ENCODE measurements at places on chromosomes 1 and 21.

DNA sequence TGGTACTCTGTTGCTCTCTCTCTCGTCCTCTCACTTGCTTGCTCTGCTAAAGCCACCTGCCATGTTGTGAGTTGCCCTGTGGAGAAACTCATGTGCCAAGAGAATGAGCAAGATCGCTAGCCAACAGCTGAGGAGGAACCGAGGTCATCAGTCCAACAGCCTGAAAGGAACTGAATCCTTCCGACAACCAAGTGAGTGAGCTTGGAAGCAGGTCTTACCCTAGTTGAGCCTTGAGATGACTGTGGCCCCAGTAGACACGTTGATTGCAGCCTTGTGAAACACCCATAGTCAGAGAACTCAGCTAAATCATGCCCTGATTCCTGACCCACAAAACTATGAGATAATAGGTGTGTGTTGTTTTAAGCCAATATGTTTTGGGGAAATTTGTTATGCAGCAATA is 48.1 kb upstream of the BACH1 start:
- no peak for ATAC-seq

DNA sequence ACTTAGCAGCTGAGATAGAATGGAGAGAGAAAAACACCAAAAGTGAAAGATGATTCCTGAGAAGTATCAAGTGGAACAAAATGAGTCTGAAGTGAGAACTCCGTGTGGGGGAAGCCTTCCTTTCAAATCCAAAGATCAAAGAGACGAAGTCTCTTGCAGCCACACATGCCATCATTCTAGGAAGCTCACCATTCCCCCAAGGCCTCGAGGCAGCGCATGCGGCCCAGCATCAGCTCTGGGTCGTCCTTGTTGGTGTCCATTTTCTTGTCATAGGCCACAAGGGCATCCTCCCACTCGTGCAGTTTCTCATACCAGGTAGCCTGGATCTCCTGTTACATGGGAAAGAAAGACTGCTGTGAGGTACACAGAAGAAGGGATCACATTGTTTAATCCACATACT is 32.2 kb upstream of the ANGPTL7 start:
- ATAC-seq, result no peak

GRCh38 chr1:52127181-52128180 is 14.4 kb upstream of the ZFYVE9 start:
- peak; percentile 99 for ATAC-seq

- ATAC-seq, result no peak
Measured at GRCh38 chr21:42758721-42759593, 105.5 kb downstream of the PDE9A start.

DNA sequence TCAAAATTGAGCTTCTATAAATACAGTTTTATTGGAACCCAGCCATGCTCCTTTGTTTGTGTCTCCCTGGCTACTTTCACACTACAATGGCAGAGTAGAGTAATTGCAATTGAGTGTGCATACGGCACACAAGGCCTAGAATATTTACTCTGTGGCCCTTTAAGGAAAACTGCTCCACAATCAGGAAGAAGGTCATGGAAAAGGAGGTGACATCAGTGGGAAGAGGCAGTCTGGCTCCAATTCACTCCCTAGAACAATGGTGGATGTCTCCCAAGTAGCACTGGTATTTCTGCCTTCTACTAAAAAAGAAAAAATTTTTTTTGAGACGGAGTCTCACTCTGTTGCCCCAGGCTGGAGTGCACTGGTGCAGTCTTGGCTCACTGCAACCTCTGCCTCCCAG is 51.3 kb downstream of the KRTAP19-8 start:
- no peak for ATAC-seq

Data from SK-N-SH treated with all-trans-retinoic acid at 6 μM for 48 hours (cell line).